ENCODE measurements at places on chromosomes 2 and 18. TPM values are rescaled to one million over a fixed set of nuclear protein-coding genes. Genes with fewer than 3 reads are reported as not detected.
A peak's percentile ranks its signal among the peaks of the same experiment; 100 is the strongest.

Gene MYO3B
- not detected for total RNA-seq

GRCh38 chr2:2012505-2012904 lies 268.2 kb upstream of the PXDN start:
- ATAC-seq: no peak

- ATAC-seq: no peak
Measured at GRCh38 chr2:10240161-10240681, 62.5 kb upstream of the HPCAL1 start.

Gene GCC2
- 24.0 TPM for total RNA-seq

GRCh38 chr2:119983108-119983507 lies 29.8 kb upstream of the EPB41L5 start:
- no peak for ATAC-seq

DNA sequence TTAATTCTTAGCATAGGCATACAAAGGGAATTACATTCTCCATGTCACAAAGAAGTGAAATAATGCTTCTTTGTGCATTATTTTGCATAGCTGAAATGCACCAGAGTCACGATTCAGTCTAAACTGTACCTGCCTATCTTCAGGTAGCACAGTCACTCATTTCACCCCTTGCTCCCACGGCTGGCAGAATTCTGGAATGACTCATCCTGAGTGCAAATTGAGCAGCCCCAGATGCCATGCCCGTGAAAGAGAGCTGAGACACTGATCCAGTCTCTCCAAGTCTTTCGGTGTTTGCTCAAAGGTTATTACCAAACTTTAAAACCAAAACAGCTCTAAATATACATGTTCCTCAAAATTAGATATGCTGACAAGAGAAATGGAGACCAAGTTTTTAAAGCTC lies 168.3 kb upstream of the POU3F3 start:
- ATAC-seq: no peak

GRCh38 chr2:99648178-99648844 lies 158.5 kb upstream of the REV1 start:
- ATAC-seq: peak; percentile 68

- no peak for ATAC-seq
Measured at GRCh38 chr2:230430957-230431910, 15.2 kb downstream of the SP100 start.

Gene TTN
- total RNA-seq: 12.8 TPM

GRCh38 chr2:66448136-66448991 lies 13.4 kb downstream of the MEIS1 start:
- no peak for ATAC-seq

DNA sequence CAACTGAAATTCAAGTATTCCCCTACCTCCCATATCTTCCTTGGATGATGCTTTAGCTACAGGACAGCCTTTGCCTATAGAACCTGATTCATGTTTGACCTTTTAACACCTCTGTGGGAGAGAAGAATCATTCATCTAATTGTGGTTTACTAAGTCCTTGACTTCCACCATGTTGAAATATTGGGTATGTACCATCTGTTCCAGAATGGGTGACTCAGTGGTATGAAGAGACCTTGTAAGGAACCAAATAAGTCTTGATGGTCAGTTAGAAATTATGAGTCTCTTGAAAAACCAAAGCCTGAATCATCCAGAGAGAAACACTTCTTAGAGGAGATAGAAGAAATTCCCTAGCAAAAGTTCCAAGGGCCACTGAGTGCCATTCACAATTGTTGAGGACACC lies 27.5 kb downstream of the STAMBP start:
- no peak for ATAC-seq

Gene TIGD1
- 2.1 TPM for total RNA-seq

Gene SERPINB4
- total RNA-seq: 1.9 TPM

Gene GREB1
- total RNA-seq: 3.1 TPM

DNA sequence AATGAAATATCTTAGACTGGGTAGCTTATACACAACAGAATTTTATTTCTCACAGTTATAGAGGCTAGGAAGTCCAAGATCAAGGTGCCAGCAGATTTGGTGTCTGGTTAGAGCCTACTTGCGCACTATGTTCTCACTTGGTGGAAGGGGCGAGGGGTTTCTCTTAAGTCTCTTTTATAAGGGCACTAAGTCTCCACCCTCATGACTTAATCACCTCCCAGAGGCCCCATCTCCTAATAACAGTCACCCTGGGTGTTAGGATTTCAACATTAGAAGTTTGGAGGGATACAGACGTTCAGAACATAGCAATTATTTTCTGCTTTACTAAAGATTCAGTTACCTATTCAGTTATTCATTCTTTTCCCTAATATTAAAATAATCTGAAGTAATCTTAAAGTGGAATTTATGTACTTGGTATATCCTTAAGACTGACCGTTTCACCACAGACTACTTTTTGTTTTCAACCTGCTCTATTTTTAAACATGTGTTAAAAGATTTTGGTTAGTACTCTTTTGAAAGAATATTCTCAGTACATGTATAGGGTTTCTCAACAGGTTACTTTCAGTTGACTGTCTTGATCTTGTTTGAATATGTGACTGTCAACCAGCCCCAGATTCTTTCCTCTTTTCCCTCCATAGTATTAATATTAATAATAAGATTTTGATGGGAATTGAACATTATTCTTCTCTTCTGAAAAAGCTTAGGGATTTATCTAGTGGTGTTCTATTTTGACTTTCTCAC lies 130.0 kb downstream of the TAF4B start:
- no peak for ATAC-seq

GRCh38 chr2:132424526-132425121 lies 8.0 kb downstream of the GPR39 start:
- ATAC-seq: peak; percentile 83

- peak; percentile 60 for ATAC-seq
Measured at GRCh38 chr2:84906900-84907714, 1.7 kb downstream of the TMSB10 start.

DNA sequence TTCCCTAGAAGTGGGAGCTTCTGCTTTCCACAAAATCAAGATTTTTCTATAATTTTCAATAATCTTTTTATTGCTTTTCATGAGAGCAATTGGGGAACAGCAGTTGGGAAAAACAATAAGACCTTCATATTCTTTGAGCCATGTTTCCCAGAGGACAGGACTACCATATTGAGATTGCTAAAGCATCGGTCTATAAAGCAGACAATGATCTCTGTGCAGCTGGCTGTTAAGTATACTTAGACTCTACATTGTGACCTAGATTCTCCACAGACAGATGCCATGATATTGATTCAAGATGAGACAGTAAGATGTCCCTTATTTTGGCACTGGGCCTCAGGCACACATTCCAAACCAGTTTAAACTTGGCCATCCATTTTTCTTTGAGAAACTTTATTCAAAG lies 1178.7 kb downstream of the SUCLG1 start:
- ATAC-seq: no peak

Gene SAG
- 1.5 TPM for total RNA-seq

GRCh38 chr2:39954346-39954745 lies 175.3 kb upstream of the THUMPD2 start:
- ATAC-seq: no peak

GRCh38 chr2:119879502-119879901 lies 119.8 kb downstream of the PTPN4 start:
- ATAC-seq: no peak

DNA sequence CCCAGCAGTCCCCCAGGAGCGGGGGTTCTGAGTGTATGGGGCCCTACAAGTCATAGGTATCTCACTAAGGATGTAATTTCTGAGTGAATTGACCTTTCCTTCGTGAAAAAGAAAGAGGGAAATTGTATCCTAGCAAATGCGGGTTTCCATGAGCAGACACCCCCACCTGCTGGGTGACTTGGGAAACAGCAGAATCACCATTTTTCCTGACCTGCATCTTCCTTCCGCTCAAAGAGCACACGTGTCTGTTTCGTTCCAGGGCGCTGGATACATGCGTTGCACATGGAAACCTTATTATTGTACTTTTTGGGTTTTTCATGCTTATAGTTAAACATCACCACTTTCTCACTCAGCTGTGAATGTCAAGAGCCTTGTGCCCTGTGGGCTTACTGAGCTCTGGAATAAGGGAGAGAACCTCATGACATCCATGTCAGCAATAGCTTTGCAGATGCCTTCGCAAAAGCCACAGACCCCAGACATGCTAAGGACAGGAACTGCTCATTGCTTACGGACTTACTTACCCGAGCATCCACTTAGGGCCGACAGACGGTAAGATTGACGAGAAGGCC lies 132.8 kb downstream of the TPO start:
- ATAC-seq: no peak
